ENCODE measurements at places on chromosomes 6 and 20.
A peak's percentile ranks its signal among the peaks of the same experiment; 100 is the strongest.

DNA sequence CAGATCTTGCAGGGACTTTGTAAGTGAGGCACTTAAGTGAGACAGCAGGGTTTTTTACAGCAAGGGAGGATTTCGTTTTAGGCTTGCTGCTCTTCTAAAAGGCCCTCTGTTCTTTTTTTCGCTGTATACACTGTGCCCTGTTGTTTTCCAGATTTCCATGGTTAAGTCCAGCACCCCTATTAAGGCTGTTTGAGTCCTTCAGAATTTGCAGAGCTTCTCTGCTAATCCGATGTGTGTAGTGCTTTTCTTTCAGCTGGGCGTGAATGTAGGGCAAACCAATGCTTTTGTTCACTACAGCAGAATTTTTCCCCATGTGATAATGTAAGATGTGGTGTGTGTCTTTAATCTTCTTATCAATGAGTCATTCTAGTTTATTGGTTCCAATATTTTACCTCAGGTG is 200.5 kb upstream of the RREB1 start:
- no peak for DNase-seq

DNA sequence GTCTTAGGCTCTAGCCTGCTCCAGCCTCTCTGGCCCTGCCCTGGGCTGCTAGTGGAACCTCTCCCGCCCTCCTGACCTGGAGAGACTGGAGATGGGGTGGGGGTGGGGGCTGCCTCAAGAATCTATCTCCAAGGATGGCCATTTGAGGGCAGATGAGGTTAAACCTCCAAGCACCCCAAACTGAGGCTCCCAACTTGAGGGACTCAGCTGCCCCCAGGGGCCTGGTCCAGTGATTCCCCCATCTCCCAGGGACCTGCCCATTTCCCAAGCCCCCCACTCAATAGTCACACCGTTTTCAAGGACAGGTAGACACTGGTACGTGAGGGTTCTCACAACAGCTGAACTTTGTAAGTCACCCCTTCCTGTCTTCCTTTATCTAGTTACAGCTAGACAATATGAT is 7.1 kb upstream of the BPIFB1 start:
- DNase-seq: no peak

GRCh38 chr6:87165185-87165584 is 9.8 kb downstream of the ZNF292 start:
- no peak for DNase-seq

DNA sequence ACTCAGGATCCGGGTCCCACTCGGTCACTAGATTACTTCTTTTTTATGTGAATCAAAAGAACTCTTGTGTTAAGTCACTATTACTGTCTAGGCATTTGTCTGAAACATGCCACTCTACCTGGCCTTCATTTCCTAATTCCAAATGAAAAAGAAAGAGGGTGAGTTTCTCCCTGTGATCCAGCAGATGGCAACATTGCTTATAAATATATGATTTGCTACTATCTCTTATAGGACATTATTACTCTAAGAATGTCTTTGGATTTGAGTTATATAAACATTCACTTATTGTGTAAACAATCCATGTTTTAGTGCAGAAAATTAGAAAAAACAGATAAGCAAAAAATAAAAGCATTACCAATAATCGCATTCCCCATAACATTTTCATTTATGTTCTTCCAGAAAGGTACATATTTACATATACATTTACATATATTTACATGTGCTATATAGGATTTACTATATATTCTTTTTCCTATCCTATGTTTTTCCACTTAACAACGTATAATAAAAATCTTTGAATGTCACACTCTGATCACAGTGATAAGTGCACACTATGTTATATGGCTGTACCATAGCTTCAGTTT is 66.9 kb downstream of the FAXC start:
- no peak for DNase-seq

DNA sequence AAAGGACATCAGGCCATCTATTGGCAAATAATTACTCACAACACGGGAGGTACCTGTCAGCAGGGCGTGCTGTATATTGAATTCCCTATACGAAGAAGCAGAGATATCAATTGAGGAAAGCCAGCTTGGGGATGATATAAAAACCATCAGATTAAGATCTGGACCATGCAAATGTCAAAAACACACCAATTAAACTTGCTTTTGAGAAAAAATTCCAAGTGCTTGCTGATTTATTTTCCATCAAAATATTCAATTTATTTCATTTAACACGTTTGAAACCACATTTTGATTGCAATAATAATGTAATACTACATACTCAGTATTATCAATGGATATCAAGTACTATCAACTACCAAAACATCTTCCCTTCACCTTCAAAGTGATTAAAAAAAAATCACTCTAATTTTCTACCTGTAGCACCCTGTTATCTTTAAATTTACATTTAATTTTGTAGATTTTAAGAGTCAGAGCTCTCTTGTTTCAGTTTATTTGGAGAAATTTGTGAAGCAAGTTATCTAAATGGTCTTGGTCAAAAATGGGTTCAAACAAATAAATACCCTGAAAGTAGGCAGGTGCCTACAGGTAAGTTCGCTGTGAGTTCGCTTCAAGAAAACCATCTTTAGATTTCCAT is 6.8 kb upstream of the TBX18 start:
- DNase-seq: no peak

DNA sequence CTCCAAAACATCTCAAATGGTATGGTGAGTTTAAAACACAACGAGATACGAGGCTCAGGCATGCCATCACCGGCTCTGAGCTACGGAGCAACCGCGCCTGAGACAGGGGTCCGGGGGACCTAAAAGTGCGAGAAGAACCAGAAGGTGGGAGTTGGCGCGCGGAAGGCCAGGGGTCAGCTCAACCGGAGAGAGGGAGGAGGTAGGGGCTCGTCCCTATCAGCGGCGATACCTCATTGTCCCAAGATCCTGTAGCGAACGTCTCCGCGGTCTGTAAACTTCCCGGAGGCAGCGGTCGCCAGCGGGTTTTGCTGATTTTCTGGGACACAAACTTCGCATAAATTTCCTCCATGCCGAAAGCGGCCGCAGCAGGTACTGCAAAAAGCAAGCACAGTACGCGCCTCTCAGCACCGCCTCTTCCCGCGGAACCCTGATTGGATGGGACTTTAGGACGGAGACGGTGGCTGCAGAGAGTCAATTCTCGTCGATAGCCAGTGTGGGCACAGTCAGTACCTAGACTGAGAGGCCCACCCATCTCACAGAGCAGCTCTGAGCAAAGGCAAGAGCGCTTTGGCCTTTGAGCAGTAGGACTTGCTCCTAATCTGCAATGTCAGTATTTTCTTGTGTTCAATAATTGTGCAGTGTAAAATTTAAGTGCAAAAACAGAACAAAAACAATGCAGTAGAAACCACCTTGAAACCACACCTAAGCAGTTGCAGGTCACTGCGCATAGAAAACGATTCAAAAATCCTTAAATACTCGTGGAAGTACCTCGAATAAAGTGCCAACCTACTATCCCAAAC is at the start of gene NUP43:
TSS of gene NUP43 (minus strand) at position 383 of the 800 bp plus-strand sequence. CDS start at position 349, 34 bp downstream.
- peak; percentile 93 for DNase-seq

All from NCI-H2081 (cell line).